ENCODE measurements at places on chromosomes 13 and 19.

- DNase-seq = no peak
Observed at GRCh38 chr19:12828494-12828893, 5.9 kb downstream of the RTBDN start.

DNA sequence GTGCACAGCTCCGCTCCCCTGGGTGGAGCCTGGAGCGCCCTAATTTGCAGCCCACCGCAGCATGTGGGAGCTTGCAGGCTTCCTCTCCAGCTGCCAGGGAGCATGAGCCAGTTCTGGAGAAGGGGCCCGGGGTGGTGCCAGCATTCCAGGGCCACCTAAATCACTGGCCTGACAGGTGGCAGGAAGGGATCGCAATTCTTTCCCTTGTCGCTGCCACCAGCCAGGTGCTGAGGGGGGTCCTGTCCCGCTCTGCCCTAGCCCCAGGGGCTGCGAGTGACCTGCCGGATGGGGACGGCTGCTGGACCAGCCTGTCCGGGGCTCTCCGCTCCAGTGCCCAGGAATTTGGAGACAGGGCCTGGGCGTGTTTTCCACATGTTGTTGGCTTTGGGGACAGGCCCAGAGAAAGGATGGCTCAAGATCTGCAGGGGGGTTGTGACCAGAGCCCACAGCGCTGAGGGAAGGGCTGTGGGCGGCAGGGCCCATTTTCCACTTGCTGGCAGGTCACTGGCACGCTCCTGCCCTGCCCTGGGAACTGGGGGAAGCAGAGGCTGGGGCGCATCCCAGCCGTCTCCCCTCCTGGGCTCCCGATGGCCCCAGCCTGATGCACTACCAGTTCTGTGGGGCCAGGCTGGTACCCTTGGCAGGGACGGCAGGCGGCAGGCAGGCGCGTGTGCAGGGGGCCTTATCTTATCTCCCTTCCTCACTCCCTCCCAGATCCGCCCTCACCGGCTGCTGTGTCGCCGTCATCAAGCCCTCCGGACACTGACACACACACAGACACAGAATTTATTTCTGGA is 9.5 kb downstream of the NDUFA11 start:
- no peak for DNase-seq

DNA sequence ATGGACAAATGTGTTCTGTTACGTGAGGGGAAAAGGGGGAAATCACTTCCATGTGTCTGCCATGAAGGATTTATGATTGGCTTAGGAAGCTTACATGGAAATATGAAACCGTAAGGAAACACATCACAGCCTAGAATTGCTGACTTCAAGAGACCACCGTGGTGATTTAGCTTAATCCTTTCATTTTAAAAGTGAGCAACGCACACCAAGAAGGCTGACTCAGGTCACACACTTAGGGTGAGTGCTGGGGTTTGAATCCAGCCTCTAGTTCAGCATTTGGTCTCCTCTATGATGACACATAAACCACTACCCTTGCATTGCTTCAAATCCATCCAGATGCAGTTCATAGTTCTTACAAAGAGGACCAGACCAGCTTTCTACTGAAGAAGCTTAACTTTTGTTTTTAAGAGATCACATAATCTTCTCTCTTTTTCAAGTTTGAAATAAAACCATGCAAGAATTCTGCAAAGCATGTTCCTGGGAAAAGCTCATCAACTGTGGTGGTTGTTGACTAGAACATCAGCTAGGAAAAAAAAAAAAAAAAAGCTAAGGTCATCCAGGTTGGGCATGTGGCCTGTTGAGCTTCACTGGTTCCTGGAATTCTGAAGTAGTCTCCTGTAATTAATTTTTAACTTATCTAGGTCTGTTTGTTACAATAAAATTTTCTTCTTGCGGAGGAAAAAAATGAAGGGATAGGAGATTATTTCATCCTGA is 60.2 kb upstream of the KL start:
- no peak for DNase-seq

DNA sequence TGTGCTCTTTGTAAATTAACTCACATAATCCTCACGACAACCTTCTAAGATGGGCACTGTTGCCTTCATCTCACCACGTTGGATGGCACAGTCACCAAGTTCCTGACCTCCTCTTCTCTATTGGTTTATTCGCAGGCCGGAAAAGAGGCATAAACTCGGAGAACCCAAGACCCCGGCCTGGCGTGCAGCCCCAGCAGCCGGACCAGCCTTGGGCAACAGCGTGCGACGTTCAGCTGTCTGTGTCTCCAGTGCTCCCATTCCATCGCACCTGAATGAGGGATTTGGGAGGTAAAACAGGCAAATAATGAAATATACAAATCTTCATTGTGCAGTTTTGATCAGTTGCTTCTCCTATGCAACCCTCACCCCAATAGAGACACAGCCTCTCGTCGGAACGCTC is 34.5 kb upstream of the GAS6 start:
- DNase-seq = no peak

- no peak for DNase-seq
Observed at GRCh38 chr13:28047757-28048388, 52.5 kb downstream of the FLT3 start.

DNA sequence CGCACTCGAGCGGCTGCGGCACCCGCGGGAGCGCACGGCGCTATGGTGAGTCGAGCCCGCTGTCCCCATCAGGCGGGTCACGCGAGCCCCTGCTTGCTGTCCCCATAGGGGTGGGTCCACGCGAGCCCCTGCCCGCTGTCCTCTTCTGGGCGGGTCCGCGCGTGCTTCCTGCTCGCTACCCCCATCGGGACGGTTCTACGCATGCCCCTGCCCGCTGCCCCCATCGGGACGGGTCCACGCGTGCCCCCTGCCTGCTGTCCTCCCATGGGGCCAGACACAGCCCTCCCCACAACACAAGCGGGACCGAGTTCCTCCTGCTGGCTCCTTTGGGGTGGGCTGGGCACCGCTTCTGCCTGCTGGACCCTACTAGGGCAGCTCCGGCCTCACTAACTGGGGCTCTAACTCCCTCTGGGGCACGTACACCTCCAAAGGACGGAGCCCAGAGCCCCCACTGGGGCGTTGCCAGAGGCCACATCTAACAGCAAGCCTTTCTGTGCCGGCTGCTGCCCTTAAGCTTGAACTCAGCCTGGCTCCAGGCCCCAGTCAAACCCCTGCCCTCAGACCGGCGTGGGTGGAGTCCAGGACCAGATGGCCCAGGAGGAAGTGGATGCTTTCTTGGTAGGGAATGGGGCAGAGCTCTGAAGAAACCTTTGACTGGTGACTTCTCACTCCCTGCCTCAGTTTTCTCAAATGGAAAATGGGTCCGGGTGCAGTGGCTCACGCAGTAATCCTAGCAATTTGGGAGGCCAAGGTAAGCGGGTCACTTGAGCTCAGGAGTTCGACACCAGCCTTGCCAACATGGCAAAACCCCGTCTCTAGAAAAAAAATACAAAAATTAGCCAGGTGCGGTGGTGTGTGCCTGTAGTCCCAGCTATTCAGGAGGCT is 722 bp downstream of the COLGALT1 start:
- DNase-seq = no peak

- no peak for DNase-seq
Observed at GRCh38 chr19:48728911-48729664, 9.6 kb upstream of the MAMSTR start.

DNA sequence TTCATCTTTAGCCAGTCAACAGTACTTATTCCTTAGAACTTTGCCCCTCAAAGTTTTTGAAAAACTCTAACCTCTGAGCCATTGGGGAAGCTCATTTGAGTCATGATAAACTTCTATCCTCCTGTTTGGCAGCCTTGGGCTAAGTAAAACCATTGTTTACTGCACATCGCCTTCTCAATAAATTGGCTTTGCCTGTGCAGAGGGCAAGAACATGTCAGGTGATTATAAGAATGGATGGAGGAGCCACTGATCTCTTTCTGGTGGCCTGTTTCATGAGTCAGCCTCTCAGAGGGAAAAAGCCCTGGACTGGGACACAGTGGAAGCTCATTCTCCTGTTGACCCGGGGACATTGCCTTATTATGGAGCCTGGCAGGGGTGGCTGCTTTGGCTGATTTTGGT is 19.4 kb upstream of the PSG4 start:
- DNase-seq = no peak

DNA sequence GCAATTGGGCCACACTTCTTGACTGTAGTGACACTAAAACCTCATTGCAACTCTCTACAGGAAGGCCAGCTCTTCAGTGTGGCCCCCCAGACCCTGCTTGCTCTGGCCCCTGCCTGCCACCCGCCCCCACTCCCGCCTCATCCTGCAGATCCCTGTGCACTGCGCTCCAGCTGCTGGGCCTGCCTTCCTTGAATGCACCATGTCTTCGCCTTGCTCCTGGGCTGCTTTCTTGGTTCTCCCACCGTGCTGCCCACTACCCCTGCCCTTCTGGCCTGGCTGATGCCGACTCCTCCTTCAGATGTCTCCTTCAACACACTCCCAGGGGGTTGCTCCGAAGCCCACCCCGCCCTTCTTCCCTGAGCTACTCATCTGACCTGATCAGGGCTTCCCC is 98.2 kb downstream of the SIPA1L3 start:
- DNase-seq = no peak

- no peak for DNase-seq
Observed at GRCh38 chr19:46499692-46500091, 4.0 kb upstream of the PNMA8B start.

DNA sequence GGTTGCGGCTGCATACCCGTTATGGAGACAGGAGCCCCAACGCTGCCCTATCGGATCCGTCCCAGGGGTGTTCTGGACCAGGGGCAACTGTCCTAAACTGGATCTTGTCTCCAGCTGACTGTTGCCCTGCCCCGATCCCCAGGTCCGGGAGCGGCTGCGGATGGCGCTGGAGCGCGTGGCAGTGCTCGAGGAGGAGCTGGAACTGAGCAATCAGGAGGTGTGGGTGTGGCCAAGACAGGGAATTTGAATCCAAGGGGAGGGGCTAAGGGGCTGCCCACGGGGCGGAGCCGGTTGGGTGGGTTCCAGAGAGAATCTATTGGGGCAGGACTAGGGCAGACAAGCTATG is 9.9 kb downstream of the PPFIA3 start:
- no peak for DNase-seq

GRCh38 chr19:44876930-44877535 is 14.0 kb upstream of the TOMM40 start:
- no peak for DNase-seq

DNA sequence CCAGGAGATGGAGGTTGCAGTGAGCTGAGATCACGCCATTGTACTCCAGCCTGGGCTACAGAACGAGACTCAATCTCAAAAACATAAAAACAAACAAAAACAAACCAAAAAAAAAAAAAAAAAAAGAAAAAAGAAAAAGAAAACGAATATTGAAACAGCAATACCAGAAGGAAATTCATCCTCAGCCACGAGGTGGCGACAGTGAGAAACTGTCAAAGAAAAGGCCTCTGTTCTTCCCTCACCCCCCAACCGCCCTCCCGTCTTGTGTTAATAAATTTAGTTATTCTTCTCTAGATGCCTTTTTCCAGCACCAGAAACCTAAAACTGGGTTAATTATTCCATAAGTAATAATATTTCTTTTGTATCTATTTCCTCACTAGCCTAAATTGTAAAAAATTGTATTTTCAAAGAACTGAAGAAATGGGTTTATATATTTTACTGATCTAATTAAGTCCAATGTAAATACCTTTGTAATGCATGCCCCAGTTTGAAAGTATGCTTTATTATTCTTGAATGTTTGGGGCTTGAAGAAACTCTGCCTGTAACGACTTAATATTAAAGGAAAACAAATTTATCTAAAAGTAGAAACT is 38.6 kb downstream of the LIG4 start:
- peak; percentile 49 for DNase-seq

- DNase-seq = no peak
Observed at GRCh38 chr13:37495046-37495445, 103.5 kb downstream of the POSTN start.

- DNase-seq = no peak
Observed at GRCh38 chr19:10796653-10797052, 39.4 kb downstream of the TMED1 start.

- no peak for DNase-seq
Observed at GRCh38 chr19:7544626-7545025, 9.1 kb downstream of the PNPLA6 start.

DNA sequence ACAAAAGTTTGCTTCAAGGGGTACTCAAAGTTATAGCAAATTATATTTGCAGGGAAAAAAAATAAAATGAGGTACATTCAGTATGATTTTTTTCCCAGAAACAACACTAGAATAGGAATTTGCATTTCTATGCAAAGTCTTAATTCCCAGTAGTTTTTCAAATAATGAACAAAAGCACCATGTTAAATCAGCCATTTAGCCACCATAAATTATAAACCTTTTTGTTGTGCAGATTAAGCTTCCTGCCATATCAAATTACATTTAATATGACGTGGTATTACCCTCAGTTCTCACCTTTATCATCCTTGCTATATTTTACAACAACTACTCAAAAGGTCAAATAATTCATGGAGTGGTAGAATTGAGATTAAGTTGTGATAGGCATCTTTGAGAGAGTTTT is 136.6 kb upstream of the FRY start:
- no peak for DNase-seq

- DNase-seq = no peak
Observed at GRCh38 chr19:40927567-40927966, 45.5 kb upstream of the CYP2A7 start.

- DNase-seq = no peak
Observed at GRCh38 chr19:37988758-37989635, 82.0 kb downstream of the SIPA1L3 start.
